ENCODE measurements at places on chromosomes 7 and 10.

- DNase-seq, result no peak
These were observed 197.5 kb downstream of the ARL4A start for GRCh38 chr7:12884856-12885440.

DNA sequence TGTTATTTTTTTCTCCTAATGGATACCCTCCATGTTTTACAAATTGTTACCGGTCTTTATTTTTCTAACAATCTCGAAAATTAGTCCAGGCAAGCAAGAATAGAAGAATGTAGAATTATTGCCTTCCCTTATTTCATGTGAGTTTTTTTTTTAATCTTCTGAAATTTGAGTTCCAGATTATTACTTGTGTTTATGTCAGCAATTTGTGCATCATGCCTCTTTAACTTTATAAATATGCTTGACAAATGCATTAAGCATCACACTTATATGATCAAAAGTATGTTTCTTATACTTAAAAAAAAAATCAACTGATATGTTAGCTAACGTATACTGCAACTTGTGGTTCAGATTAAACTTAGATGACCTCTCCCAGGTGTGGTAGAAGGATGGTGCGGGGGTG lies 242.7 kb upstream of the VSTM2A start:
- DNase-seq, result no peak

GRCh38 chr7:71733107-71733870 lies 601.3 kb downstream of the GALNT17 start:
- peak; percentile 58 for DNase-seq

GRCh38 chr10:124012991-124013390 lies 80.4 kb downstream of the CHST15 start:
- no peak for DNase-seq

DNA sequence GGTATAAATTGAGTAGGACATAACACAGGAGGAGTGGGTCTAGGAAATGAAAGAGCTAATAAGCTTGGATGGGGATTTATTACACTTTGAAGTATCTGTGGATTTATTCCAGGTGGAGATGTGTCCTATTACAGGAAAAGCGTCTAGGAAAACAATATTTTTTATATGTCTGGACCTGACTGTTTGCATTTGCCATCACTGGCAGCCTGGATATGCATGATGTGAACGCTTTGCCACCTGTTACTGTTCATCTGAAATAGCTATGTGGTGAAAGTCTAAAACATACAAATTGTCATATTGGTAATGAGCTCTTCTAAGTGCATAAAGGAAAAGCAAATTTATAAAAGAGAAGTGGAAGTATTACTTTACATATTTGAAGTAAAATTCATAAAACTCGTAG lies 31.6 kb upstream of the AGMO start:
- no peak for DNase-seq

DNA sequence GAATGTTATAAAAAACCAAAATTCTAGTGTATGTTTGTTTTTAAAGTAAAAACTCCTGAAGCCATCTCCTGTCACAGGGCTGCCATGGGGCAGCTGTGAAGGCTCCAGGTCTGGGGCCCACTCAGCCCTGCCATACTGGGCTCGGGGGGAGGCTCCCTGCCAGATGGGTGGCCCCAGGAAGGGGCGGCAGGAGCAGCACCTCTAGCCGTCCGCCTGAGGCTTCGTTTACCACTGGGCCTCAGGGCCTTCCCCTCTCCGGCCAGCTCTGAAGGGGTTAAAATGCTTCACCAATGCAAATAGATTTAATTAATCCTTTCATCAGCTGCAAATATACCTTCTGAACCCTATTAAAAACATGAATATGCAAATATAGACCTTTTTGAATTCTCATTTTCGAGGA lies 139.0 kb downstream of the ELFN1 start:
- DNase-seq, result no peak

- peak; percentile 86 for DNase-seq
These were observed 22.7 kb upstream of the IKZF1 start for GRCh38 chr7:50281680-50282445.

GRCh38 chr10:103443475-103444185 lies 8.5 kb downstream of the CALHM2 start:
- no peak for DNase-seq

DNA sequence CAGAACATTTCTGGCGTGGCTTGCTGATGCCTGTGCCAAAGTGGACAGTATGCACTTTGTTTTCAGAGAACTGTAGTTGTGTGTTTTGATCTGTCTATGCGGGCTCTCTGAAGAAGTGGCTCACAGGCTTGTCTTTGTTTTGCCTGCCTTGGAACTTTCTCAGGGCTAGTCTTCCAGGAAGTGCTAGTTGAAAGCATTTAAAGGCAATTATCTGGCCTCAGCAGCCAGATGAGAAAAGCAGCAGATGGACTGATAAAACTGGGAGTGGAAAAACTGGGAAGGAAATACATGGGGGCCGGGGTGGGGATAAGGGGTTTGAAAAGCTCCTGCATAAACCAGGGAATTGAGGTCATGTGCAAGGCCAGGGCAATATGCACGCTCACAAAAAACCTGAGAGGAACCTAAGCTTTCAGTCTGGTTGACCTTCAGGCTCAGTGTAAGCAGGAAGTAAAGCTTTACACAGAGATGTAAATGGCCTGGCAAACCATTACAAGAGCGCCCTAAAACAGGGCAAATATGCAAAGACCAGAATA lies 94.5 kb downstream of the ZNF33B start:
- DNase-seq, result no peak

DNA sequence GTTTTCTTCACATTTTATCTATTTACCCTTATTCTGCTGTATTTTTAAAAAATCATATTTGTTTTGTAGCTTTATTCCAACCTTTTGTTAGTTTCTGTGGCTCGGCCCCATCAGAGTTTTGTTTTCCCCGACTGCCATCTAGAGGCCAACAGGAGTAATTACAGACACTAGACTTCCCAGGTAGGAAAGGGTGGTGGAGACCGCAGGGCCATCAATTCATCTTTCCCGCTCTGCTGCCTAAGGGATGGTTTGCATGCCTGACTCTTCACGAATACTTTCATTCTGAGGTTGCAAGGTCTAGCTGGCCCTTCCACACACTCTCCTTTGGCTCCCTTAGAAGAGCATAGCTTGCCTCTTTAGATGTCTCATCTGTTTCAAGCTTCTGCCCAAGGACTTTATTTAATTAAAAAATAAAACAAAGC lies 38.3 kb downstream of the LYZL2 start:
- peak; percentile 58 for DNase-seq

DNA sequence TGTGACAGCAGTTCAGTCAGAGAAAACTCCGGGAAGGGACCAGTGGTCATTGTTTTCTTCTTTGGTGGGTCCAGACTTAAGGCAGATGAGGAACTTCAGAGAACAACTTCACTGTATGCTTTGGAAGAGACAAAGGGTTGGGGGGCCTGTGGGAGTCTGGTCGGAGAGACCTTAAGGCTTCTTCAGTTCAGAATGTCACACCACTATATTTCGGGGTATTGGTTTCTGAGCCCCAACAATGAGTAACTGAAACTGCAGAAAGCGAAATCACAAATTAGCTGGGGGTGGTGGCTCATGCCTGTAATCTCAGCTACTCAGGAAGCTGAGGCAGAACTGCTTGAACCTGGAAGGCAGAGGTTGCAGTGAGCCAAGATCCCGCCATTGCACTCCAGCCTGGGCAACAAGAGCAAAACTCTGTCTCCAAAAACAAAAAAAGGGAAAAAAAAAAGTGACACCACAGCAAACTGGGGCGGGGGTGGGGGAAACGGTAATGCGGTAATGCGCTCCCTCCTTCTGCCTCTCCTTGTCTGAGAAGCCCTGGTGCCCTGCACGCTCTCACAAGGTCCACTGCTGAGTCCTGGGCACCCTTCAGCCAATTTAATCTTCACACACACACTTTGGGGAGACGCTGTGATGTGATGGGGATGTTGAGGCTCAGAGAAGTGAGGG lies 2.2 kb upstream of the ADIRF start:
- DNase-seq, result no peak

DNA sequence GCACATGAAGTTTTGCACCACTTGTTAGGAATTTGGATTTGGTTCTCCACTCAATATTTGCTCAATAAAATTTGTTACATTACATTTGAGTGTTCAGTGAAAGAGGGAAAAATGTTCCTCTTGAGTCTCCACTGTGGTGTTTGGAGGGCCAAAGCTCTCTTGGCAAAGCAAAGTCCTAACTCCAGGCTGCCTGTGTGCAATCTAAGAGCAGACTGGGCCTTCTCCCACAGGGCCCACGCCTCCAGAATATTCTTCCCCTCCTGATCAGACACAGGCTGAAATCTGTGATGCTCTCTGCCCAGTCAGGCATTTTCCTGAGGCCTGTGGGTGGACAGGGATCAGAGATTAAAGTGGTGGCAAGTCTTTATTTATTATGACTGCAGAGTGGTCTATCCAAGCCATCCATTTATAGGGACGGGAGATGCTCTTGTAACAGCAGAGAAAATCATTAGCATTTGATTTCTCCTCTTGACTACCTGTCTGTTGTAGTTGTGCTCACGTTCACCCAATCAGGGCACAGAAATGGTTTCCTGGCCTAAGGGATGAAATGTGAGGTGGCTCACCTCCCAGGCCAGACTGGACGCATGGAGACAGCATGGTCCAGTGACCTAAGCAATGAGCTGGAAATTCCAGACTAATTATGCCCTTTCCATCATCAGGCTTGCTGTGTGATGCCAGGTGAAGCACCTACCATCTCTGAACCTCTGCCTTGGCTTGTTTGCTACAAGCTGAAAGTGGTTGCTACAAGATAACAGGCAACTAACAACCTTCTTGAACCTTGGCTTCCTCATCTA lies 147.1 kb upstream of the NRBF2 start:
- no peak for DNase-seq

DNA sequence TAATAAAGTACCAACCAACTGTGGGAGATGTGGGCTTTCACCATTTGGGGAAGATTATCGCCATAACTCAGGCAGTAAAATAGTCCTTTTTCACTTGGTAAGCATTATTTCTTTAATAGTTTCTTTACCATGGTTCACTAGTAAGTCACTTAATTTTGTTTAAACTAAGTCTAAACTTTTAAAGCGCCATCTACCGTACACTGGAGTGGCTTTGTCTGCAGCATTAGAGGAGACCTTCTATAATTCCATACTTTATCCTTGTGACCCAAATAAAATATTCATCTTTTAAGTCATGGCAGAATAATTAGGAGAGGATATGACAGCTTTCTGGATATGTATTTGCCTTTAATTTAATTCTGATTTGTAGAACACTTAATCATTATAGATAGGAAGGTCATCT lies 468.0 kb downstream of the MAGI2 start:
- no peak for DNase-seq

- DNase-seq, result peak; percentile 29
These were observed 87.7 kb upstream of the PDK4 start for GRCh38 chr7:95684037-95684436.

GRCh38 chr10:5449823-5450222 lies 37.5 kb downstream of the NET1 start:
- peak; percentile 60 for DNase-seq

GRCh38 chr7:75931680-75932079 lies 16.7 kb downstream of the POR start:
- DNase-seq, result no peak

DNA sequence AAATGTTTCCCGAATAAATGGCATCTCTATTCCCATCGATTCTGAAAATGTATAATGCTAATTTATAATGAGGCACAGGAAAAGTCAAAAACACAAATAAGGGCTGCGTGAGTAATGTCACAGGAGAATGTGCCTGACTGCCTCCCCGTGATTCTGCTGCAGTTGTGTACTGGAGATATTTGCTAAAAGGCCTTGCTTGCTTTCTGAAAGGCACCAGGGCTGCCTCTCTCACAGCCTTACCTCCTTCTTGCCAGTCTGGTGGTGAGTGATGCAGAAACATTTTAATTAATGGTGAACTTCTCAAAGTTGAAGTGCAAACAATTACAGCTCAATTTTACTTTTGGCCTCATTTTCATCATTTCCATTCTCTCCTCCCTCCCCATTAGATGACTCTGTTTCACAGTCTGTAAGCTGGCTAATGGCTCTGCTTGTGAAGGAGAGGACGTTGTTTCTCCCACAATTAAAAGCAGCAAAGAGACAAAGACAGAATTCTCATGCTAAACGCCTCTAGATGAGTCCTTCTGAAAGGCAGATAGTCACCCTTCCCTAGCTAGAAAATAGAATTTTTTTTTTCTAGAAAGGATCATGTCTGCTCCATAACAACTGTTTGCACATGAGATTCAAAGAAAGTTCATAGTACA lies 377.6 kb downstream of the MDFIC start:
- no peak for DNase-seq

GRCh38 chr7:155947051-155947450 lies 134.8 kb upstream of the SHH start:
- DNase-seq, result no peak

DNA sequence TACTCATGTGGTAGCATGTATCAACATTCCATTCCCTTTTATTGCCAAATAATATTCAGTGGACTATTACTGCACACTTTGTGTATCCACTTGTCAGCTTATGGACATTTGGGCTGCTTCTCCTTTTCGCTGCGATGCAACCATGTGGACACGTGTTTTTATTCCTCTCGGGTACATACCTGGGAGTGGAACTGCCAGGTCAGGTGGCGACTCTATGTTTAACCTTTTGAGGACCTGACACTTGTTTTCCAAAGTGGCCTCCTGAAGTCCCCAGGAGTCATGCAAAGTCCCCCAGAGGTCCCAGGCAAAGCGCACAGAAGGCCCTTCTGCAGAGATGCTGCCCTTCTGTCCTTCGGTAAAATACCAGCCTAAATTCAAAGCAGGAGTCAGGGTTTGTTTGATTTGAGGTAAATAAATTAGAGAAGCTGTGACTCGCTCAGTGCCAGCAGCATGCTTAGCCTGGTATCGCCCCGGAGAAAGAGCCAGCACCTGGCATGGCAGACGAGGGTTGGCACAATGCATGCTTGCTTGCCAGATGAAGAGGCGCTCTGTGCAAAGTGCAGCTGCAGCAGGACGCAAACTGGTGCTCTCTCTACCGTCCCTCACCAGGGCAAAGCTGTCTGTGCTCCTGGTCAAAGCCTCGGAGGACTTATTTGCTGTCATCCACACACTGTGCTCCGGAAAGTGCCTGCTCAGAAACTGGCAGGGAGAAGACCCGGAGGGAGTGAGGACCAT lies 37.8 kb downstream of the HIPK2 start:
- DNase-seq, result no peak

DNA sequence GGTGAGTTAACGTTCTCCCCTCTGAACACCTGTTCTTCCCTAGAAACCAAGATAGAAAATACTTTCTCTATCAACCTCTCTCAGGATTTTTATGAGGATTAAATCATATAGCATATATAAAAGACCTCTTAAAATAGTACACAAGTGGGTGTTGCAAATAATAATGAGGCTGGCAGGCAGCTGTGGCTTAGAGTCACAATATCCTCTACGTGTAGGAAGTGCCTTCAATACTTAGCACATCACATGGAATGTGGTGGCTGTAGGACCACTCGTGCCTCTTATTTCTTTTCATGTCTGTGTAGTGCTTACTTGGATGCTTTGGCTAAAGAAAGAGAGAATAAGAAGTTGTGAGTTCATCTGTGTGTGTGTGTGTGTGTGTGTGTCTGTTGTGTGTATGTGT lies 96.3 kb downstream of the PRLHR start:
- no peak for DNase-seq

DNA sequence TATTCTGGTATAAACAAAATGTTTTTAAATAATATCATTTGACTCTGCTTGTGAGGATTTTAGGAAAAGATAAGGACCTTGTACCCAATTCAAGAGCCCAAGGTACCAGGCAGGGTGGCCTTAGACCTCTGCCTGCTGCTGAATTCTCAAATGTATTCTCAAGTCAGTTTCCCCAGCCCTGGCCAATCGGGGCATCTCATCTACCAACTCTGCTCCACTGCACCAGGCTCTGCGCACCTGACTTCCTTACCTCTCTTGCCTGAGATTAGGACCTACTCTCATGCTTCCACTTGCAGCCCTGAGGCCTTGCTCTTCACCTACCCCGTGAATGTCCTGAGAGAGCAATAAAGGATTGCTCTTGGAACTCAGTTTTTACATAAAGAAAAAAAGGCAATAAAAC lies 69.6 kb upstream of the EZH2 start:
- no peak for DNase-seq

- DNase-seq, result peak; percentile 86
These were observed at the start of gene POM121 for GRCh38 chr7:72924733-72925545. Gene POM121 (plus strand): TSS chr7:72925095. CDS start chr7:72925122, 27 bp downstream.
